ENCODE measurements at places on chromosomes 16 and 17.

- DNase-seq: no peak
Measured at GRCh38 chr16:30927789-30928378, 4.5 kb downstream of the FBXL19 start.

GRCh38 chr16:88055356-88055755 is 104.1 kb downstream of the BANP start:
- DNase-seq: no peak

DNA sequence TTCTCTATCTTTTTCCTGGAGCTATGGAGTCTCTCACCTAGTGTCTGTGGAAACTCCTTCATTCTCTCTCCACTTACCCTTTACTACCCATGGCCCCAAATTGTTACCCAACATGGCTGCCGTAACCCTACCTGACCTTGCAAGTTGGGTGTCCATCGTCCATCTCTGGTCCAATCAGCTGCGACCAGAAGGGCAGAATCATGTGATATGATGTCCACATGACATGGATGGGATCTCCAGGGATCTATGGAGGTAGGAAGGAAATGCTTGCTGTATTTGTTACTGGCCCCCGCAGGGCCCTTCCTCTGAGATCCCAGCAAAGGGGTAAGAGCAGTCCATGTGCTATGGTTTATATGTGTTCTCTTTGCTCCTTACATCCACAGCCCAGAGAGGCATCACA is 8.0 kb upstream of the DRC7 start:
- DNase-seq: no peak

DNA sequence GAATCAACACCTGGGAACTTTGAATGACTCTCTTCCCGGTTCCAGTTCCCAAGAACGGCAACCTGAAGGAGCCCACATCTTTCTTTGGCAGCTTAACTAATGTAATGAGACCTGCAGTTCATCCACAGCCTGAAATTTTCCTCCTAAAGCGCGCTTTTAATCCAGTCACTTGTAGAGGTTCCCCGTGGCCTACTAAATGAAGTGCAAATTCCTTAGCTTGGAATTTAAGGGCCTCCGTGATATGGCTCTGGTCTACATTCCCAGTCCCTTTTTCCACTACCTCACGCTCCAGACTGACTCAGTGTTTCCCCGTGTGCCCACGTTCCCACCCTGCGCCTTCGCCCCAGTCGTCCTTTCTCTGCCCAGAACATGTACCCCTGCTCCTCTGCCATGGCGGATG is 27.2 kb downstream of the FZD2 start:
- DNase-seq: no peak

DNA sequence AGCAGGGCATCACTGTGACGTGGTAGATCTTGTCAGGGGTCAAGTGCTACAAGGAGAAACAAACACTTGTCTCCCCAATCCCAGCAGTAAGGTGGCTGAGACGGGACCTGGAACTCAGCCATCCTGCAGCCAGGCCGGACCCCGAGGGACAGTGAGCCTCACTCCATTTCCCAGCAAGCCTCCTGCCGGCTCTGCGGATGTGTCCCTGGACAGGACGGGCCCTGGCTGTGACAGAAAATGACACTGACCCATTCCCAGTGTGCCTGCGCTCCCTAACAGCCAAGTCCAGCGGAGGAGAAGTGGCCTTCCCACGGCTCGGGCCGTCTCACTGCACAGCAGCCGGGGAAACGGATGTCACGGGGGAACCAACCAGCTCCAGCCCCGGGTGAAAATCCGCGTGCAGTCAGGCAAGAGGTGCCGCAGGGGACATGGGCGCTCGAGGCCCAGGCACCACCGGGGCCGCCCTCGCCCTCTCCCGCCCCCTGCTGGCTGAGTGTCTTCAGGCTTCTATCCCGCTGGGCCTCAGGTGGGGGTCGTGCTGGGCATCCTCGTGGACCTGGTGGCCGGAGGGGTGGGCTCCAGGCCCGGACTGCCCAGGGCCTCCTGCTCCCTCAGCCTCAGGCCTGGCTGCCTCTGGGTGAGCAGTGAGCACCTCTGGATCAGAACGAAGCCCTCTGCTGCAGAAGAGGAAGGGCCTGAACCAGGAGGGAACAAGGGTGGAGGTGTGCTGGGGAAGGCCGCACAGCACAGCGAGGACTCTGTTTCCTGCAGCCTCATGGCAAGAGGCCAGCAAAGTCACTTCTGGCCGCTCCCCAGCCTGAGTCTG is 6.7 kb downstream of the HAGHL start:
- DNase-seq: no peak

DNA sequence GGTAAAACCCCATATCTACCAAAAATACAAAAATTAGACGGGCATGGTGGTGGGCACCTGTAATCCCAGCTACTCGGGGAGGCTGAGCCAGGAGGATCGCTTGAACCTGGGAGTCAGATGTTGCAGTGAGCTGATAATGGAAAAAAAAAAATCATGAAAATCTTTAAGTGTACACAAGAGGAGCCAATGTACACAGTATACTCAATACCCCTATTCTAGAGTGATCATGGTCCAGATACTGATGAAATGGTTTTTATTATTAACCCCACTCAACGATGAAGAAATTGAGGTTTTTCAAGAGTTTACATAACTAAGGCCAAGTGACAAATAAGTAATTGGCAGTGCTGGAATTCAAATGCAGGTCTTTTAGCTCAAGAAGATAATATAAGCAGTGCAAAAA is 11.5 kb downstream of the HSD17B2 start:
- no peak for DNase-seq
